OCI-M1 (cell line): ENCODE measurements at places on chromosomes 11 and 22.
A peak's percentile ranks its signal among the peaks of the same experiment; 100 is the strongest.

DNA sequence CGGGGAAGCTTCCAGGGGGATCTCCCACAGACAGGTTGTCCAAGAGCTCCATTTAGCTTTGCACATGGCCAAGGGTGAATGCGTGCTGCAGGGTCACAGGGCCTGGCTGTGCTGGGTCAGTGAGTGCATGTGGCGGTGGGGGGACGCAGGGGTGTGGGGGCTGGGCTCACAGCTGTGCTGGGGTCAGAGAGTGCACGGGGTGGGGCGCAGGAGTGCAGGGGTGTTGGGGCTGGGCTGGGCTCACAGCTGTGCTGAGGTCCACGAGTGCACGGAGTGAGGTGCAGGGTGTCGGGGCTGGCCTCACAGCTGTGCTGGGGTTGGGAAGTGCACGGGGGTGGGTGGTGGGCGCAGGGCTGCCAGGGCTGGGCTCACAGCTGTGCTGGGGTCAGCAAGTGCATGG is 557.7 kb downstream of the BRD1 start:
- DNase-seq, result no peak

- peak; percentile 95 for DNase-seq
Measured at GRCh38 chr11:59556115-59556916, 45.0 kb downstream of the OR4D9 start.

GRCh38 chr22:41799486-41800347 is 762 bp upstream of the CCDC134 start:
- peak; percentile 35 for DNase-seq

DNA sequence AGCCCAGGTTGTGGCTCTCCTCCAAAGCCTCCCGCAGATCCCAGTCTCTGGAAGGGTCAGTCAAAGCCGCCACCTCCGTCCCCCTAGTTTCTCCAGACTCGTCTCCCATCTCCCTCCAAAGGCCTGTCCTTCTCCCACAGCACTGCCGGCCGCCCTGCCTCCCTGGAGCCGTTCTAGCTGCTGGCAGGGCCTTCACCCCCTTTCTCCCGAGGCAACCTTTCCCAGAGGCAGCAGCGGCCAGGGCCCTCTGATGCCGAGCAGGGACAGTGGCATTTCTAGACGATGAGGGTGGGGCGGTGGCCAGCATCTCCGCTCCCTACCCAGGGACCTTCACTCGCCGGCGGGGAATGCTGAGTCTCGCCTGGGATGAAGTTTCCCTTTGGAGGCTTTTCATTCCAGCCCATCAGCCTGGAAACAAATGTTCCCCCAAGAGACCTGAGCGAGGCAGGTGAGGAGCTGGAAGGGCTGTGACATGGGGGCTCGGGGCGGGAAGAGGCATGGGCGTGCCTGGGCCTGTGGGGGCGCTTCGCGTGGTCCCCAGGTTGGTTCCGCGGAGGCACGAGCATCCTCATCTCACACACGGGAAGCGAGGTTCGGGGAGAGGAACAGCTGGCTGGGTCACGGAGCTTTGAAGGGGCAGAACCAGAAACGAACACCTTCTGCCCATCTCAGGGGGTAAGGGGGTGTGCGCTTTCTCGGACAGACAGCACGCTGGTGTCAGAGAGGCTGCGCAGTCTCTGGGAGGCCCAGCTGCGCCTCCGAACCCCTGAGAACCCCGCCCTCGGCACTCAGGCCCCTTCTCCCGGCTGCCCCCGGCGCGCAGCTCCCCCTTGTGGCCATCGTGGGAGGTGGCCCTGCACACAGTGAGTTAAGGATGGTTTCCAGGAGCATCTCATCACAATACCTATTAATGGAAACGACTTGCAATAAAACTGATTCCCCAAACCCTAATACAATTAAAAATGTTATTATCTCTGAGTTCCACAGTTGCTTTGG is 18.1 kb upstream of the KLHL35 start:
- DNase-seq, result peak; percentile 81

GRCh38 chr11:1889941-1890855 is 1.5 kb downstream of the PRR33 start:
- no peak for DNase-seq

DNA sequence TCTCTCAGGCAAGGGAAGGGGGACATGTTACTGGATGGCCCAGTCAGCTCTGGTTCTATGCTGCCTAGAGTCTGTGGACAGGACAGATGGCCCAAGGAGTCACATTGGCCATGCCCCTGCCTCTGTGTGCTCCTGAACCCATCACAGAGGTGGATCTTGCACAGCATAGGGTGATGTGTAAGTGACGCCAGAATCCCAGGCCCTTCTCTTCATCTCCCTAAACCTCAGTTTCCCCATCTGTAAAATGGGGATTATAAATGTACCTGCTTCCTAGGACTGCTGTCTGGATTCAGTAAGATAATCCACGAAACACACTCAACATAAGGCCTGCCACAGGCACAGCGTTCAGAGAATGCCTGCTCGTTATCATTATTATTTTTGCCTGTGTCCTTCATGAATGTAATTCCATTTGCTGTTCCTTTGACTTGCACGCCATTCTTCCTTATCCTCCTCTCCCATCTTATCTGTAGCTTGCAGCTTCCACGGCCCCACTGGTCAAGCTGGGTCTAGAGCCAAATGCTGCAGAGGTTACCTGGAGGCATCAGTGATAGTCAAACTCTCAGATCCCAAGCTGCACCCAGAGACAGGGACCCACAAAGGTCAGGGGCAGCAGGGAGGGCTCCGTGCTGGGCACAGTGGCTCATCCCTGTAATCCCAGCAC is 207.0 kb downstream of the MN1 start:
- peak; percentile 50 for DNase-seq

DNA sequence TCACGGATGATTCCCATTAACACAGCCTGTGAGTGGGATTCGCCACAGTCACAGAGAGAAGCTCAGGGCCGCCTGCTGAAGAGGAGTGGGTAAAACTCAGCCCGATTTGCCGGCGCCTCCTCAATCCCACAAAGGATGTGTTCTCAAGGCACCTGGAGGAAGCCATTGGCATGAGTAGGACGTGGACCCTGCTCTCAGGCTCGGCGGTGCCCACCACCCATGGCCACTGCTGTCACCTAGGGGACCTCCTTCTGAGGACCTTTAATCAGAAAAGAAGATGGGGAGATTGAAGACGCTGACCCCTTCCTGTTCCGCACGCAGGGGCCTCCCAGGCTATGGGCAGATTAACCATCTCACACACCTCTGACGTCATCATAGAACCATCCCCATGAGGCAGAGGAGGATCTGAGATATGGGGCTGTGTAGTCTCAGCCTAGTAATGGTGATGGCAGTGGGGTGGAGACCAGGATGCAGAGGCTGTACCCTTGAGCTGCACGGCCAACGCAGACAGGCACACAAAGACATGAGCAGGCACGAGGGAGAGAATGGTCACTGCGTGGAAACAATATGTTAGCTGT is 571.8 kb downstream of the BRD1 start:
- no peak for DNase-seq

DNA sequence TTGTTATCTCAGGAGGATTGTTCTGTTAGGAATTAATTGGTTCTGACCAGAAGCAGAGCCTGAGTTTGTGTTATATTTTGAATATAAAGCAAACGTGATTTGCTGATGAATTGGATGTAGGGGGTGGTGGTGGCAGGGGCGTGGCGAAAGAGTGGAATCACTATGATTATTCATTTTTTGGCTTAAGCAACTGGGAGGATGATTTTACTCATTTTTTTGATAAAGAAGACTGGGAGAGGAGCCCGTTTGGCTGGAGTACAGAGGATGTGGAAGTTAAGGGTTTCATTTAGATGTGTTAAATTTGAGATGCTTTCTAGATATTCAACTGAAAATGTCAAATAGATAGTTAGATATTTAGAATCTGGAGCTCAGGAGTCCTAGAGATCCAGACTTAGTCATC is 83.4 kb upstream of the MYO18B start:
- DNase-seq, result no peak

DNA sequence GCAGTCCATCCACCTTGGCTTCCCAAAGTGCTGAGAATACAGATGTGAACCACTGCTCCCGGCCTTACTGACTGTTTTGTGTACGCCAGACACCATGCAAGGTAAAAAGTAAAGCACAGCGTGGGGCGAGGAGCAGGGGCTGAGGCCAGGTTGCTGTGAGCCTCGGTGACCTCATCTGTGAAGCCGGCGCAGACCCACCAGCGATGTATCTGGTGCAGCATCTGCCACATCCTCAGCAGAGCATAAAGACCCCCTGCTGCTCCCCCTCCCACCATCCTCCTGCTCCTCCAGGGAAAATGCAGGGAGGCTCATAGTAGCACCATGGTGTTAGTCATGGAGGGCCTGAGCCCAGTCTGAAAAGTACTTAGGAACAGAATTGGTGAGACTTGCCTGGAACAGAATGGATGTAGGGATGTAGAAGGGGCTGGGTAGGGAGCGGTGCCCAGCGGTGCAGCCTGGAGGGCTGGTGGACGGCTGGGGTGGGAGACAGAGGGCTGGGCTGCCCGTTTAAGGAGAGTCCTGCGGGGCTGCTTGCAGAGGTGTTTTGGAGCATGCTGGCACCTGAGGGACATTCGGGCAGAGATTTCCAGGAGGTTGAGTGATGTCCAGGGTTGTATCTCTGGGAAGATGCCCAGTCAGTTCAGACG is 462.4 kb downstream of the BRD1 start:
- no peak for DNase-seq

- no peak for DNase-seq
Measured at GRCh38 chr22:30183271-30183670, 63.3 kb downstream of the LIF start.

DNA sequence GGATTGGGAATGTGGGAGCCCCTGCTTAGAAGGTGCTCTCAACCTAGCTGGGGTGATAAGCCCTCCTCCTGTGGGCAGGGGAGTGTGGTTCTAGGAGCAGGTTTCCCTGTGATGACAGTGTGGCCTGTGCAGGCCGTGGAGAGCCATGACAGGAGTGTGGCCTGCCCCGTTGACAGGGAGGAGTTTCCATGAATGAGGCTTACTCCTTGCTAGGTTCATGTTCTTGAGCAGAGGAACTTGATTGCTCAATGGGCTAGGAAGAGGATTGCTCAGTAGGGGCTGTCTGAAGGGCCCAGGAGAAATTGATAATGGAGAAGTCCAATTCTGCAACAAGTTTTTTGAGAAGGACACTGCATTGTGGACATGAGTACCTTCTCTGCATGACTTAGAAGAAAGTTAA is 92.0 kb downstream of the PPP6R3 start:
- no peak for DNase-seq

DNA sequence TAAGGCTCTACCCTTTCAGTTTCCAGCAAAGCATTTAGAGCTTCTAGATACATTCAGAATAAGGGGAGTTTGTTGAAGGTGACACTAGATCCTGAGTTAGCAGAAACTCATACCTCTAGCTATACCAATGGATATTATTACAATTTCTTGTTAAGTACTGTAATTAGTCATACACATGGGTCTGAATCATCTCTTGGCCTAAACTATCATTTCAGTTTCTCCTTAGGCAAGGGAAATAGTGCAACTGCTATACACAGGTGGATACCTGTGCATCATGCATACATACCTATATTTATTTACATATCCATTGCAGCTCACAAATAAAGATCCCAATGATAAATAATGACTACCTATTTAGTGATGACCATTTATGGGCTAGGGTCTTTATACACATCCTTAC is 45.1 kb upstream of the PAX6 start:
- DNase-seq, result no peak

GRCh38 chr11:9254416-9254815 is 10.7 kb downstream of the DENND5A start:
- DNase-seq, result no peak

GRCh38 chr11:21707116-21707739 is 485.7 kb upstream of the ANO5 start:
- DNase-seq, result no peak

DNA sequence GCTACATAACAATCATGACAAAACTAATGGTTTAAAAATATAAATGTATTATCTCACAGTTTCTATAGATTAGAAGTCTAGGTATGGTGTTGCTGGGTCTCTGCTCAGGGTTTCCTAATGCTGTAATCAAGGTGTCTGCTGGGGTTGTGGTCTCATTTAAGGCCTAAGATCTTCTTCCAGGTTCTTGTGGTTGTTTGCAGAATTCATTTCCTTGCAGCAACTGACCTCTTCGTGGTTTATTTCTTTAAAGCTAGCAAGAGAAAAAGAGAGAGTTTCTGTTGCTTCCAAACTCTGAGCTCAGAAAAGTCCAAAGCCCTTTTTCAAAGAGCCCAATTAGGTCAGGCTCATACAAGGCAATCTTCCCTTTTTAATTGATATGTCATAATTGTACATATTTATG is 452.7 kb upstream of the CCDC179 start:
- no peak for DNase-seq

GRCh38 chr11:104799251-104799650 is 99.0 kb downstream of the CASP12 start:
- peak; percentile 17 for DNase-seq

- DNase-seq, result peak; percentile 68
Measured at GRCh38 chr22:20904008-20904979, 12.9 kb upstream of the CRKL start.

- DNase-seq, result no peak
Measured at GRCh38 chr11:60880643-60881282, 13.4 kb downstream of the ZP1 start.

GRCh38 chr11:128610721-128611617 is 23.6 kb upstream of the ETS1 start:
- DNase-seq, result no peak

GRCh38 chr11:1896923-1897322 is 5.2 kb upstream of the PRR33 start:
- peak; percentile 4 for DNase-seq

- DNase-seq, result no peak
Measured at GRCh38 chr22:20037419-20037818, 16.5 kb downstream of the TANGO2 start.

DNA sequence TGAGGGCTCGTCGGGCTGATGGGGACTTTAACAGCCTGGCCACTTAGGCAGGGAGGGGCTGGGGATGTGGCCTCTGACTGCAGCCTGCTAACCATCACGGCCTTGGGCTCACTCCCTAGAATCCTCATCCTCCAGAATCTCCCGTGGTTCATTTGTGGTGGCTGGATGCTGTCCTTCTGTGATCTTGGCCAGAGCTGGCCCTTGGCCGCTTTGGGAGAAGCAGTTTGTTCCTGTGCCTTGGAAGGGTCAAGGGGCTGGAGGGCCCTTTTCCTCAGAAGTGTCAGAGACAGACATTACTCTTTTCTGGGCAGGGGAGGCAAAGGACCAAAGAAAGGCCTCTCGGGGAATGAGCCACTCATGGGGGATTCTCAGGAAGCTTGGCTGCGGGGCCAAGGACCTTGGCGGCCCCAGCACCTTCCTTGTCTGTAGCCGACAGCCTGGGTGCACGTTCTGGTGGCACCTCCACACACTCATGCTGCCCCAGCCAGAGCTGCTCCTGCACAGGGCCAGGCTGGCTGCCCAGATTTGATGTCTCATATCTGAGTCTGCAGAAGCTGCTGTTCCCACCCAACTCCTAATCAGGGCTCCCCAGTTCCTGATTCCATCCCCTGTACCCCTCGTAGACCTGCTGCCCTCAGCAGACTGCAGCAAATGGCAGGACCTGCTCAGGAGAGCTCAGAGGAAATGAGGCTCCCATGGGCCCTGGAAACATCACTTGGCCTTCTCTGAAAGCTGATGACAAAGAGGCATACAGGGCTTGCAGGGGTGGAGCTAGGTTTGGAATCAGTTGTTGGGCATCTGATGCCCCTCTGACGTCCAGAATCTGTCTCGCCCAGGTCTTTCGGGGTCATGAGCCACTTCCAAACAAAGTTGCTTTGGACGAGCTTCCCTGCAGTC is 107.7 kb downstream of the CTTN start:
- no peak for DNase-seq

GRCh38 chr22:27863001-27863400 is 56.1 kb downstream of the PITPNB start:
- no peak for DNase-seq

GRCh38 chr11:46422588-46422987 is 31.0 kb upstream of the CHRM4 start:
- no peak for DNase-seq

GRCh38 chr11:16799221-16799620 is 60.8 kb downstream of the C11orf58 start:
- peak; percentile 7 for DNase-seq
